ENCODE measurements at places on chromosomes 13 and 19.

GRCh38 chr19:55486043-55486970, 1.3 kb downstream of the NAT14 start:
- DNase-seq, result no peak

- DNase-seq, result no peak
Observed at GRCh38 chr13:66275416-66275815, 954.7 kb downstream of the PCDH9 start.

- DNase-seq, result no peak
Observed at GRCh38 chr13:93771782-93772181, 545.2 kb downstream of the GPC6 start.

GRCh38 chr13:43132257-43132656, 108.9 kb downstream of the DNAJC15 start:
- DNase-seq, result no peak

DNA sequence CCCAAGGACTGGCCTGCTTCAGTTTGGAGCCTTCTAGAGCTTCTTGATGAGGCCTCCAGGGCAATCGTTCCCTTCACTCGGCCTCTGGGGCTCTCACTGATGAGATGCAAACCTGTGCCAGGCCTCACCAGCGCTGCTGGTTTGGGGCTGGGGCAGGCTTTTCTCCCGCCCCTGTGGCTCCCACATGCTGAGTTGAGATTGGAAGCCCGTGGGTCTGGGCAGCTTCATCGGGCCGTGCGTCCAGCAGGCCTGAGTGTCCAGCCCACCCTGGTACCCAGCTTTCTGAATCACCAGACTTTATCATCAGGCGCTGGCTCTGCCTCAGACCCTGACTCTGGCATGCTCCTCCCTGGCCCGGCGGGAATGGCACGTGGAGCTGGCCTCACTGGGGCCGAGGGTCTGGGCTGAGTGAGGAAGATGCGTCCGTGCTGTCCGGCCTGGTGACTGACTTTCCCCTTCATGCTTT, 4.3 kb downstream of the CALM3 start:
- no peak for DNase-seq

- no peak for DNase-seq
Observed at GRCh38 chr13:30234619-30235162, 72.7 kb downstream of the KATNAL1 start.

DNA sequence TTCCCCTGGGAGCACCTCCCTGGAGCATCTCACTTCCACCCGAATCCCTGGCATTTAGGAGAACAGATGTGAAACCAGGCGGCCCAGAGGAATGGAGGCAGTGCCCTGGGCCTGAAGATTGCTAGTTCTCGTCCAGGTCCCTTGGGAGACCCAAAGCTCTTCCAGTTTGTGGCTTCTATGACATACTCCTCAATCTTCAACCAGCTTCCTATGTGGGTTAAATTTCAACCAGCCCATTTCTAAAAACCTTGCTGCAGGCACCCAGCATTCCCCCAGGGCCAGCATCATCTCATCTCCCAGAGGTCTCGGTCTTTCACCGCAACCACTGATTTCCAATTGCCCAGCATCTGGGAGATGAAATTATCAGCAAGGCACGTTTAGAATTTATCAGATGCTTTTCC, 46.0 kb upstream of the STK24 start:
- DNase-seq, result no peak

DNA sequence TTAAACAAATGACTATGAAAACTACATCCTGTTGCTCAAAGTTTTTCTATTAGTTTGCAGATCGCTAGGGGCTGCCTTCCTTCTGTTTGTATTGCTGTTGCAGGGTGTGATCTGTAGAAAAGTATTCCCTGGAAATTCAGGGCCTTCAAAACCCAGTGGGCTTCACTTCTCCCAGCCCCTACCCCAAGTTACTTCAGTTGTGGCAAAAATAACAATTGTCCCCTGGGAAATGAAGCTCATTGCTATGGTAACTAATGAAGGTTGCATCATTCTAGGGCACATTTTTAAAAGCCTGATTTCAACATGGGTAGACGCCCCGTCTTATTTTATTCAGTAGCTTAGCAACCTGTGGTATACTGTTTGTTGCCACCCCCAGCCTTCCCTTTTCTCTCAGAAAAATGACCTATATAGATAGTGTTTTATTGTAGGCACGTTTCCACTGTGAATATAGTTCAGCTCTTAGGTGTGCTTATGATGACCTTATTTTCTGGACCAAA, 60.9 kb downstream of the WDFY2 start:
- DNase-seq, result no peak

GRCh38 chr19:32421589-32422361, 16.2 kb downstream of the DPY19L3 start:
- no peak for DNase-seq

GRCh38 chr13:93984876-93985275, 494.6 kb downstream of the DCT start:
- DNase-seq, result no peak

DNA sequence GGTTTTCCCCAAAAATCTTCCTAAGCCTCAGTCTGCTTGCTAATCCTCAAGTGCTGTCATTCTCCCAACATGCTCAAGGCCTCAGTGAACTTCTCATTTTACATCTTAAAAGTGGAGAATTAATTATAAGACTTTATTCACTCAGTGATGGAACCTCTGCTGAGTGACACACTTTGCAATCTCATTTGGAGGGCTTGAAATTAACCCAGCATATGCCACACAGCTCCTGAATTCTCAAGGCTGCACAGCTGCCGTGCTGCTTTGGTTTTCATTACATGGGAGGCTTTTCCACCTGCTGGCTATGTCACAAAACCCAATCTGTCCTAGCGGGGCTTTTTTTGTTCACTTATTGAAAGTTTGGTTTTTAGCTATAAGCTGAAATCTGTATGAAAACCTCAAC, 28.3 kb upstream of the SERPINE3 start:
- no peak for DNase-seq

GRCh38 chr13:31772231-31772630, 32.9 kb downstream of the RXFP2 start:
- DNase-seq, result no peak

GRCh38 chr13:110317093-110317492, 10.0 kb downstream of the COL4A2 start:
- no peak for DNase-seq

DNA sequence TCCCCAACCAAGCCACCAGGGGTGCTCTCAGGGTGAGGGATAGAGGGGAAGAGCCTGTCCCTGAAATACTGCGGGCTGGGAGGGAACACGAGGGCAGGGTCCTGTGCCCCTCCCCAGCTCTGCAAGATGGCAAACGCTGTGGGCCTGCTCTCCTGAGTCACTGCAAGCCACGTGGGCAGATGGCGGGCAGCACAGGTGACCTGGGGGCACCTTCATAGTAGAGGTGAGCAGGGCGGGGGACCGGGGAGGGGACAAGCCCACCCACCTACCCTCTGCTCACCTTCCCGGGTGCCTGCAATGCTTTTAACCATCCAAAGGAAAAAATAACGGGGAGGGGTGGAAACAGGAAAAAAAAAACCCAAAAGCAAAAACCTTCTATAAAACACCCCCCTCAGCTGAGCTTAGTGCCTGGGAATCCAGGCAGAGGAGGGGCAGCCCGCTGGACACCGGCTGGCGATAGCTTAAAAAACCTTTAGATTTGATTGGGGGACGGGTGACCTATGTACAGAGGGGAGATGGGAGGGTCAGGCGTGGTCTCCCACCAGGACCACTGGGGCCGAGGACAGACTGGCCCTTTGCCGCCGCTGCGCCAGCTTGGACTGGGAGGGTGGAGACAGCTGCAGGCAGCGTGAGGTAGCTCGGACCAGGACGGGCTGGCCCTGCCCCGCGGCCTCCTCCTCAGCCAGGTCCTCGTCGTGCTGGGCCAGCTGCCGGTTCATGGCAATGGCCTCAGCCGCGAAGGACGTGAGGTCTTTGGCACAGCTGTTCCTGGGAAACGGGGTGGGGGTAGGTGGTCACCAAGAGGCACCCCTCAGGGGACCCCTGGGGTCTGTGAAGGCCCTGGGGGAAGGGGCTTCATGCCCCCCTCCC, 11.7 kb downstream of the MKNK2 start:
- DNase-seq, result no peak

DNA sequence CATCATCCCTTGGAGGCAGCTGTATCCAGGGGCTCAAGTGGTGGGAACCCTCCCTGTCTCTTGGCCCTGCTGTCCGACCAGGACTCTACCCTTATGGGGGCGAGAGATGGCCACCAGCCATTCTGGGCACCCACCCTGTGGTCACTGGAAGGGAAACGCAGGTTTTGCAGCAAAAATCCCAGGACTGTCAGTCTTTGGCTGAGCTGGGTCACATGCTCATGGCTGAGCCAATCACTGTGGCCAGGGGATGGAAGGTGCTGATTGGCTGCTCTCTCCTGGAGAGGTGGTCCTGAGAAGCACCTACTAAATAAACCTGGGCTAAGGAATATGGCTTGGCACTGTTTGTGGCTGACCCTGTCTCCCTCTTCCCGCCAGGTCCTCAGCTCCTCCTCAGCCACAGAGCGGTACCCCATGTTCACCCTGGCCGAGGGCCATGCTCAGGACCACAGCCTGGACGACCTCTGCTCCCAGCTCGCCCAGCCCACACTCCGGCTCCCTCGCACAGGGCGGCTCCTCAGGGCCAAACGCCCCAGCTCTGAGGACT, 8.9 kb downstream of the ATG4D start:
- DNase-seq, result no peak
